ENCODE measurements at places on chromosomes 2 and 18. TPM values are rescaled to one million over a fixed set of nuclear protein-coding genes. Genes with fewer than 3 reads are reported as not detected.

- peak; percentile 94 for DNase-seq
These were observed 119.0 kb downstream of the ARL4C start for GRCh38 chr2:234377761-234378391.

DNA sequence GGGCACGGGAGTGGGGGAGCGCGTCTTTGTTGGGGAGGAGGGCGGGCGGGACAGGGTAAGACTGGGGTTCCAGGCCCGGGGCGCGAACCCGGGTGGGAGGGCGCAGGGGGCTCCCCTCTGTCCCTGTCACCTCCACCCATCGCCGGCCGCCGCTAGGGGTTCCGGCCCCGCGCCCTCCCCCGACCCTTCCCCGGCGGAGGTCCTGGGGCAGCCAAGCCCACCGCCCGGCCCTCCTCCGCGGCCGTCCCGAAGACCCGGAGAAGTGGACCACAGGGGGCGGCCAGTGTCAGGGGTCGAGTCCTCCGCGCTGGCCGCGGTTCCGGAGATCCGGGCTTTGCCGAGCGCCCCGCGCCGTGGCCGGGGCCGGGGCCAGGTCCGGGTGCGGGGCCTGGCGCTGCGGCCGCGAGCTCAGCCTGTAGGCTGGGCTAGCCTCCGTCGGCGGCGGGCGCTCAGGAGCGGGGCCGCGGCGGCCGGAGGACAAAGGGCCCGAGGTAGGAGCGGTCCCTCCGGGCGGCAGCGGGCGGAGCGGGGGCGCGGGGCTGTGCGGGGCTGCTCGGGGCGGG lies 16.6 kb upstream of the E2F6 start:
- no peak for DNase-seq

- DNase-seq, result no peak
These were observed 92.8 kb upstream of the BARD1 start for GRCh38 chr2:214902286-214902685.

DNA sequence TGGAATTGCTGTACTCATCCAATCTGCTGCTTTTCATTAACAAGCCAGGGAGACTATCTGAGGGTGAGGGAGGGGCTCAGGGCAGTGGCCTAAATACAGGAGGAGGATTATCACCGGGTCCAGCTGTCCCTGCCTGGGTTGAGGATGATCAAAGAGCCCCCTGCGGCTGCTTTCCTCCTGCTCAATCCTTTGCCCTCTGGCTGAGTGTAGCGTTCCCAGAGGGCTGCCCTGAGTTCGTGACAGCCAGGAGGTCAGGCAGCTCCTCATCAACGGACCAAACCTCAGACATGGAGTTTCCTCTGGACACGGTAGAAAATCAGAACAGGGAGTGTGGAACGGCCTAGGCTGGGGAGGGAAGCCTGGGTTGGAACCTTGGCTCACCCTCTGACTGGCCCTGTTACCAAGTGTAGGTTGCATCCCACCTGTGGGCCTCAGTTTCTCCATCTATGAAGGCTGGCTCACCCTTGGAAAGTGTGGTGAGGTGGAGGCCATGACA lies 23.5 kb downstream of the CIB4 start:
- no peak for DNase-seq

GRCh38 chr2:40244675-40245074 lies 207.2 kb downstream of the SLC8A1 start:
- peak; percentile 74 for DNase-seq

- DNase-seq, result peak; percentile 58
These were observed 2.4 kb downstream of the EPAS1 start for GRCh38 chr2:46299365-46300263.

DNA sequence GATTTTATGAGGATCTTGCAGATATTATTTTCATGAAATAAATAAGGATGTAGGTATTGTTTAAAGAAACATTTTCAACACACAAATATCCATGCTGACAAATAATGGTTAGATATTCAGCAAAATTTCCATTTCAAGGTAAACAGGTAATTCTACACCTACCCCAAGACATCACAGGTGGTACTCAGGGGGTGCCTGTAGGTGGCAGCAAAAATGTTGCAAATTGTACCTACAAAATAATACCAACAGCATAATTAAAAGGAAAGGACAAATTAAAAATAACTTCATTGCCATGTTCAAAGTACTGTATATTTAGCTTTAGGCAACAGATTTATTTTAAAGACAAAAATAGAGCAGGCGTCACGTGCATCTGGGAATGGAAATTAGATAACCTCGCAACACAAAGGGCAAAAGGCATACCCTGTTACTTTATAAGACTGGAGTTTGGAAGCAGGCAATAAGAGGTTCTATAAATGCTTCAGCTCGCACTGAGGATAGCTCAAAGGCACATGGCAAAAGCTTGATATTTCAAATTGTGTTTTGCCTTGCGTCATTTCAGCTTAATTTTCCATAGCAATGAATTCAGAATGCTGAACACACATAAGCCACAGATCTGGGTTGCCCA lies 630.5 kb downstream of the TDRD15 start:
- DNase-seq, result no peak

DNA sequence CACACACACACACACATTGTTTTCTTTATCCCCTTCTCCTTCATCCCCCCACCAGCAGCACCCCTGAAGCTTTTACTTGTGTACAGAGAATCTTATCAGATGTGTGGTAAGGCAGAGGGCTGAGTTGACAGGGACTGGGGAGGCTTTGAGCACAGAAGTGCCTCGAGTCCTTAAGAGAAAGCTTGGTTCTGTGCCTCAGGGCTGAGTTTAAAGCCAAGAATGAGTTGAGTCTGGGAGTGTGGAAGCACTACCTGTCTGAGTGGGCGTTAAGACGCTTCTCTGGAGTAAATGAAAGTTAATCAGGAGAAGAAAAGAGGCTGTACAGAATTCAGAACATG lies 2.7 kb downstream of the ID2 start:
- peak; percentile 37 for DNase-seq

GRCh38 chr2:61949458-61949713 lies 43.9 kb downstream of the COMMD1 start:
- no peak for DNase-seq

Gene GKN2
- total RNA-seq, result not detected

Gene TAF1B
- total RNA-seq, result 14.5 TPM

Gene FAM136A
- total RNA-seq, result 32.8 TPM

Gene BOLL
- not detected for total RNA-seq

Gene C2orf78
- total RNA-seq, result not detected

Gene KLHL41
- not detected for total RNA-seq

Gene CFC1
- total RNA-seq, result not detected

Gene MAP3K19
- not detected for total RNA-seq

Gene CMPK2
- 38.6 TPM for total RNA-seq

Gene NT5DC4
- total RNA-seq, result not detected

Data from astrocyte (in vitro differentiated cells and primary cell).